ENCODE measurements at places on chromosomes 6 and 20.

- no peak for DNase-seq
These were observed 209.3 kb upstream of the SOX4 start for GRCh38 chr6:21384216-21384615.

DNA sequence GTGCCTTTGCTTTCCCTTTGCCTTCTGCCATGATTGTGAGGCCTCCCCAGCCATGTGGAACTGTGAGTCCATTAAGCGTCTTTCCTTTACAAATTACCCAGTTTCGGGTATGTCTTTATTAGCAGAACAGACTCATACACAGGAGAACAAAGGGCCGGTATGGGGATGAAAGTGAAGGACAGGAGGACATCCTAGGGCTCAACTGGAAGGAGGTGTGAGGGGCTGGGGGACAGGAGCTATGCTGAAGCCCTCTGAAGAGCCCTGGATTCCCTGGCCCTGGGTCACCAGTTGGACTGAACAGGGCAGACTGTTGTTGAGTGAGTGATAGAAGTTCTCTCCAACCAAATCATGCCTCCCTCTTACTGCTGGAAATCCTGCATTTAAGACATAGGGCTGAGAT, 105.8 kb downstream of the SCML4 start:
- DNase-seq: no peak

DNA sequence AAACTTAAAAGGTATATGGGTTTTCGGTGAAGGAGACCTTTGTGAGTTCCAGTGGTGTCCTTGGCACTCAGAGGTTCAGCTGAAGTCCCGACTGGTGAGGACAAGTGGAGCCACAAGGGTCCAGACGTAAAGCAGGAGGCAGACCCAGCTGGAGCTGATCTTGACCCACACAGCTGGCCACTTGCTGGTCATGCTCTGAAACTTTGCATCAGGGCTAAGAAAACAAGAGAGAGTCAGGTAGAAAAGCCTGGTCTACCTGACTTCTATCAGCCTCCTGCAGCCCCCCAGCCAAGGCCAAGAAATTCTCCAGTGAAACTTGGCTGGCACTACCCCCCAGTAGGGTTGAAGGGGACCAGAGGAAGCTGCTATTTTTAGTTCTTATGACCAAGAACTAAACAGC, 21.6 kb downstream of the SERINC3 start:
- DNase-seq: no peak

GRCh38 chr20:35007413-35007812, 51.7 kb downstream of the MYH7B start:
- no peak for DNase-seq

GRCh38 chr6:10725044-10725443, 2.2 kb downstream of the TMEM14C start:
- DNase-seq: no peak

- no peak for DNase-seq
These were observed 137.5 kb upstream of the AGPAT4 start for GRCh38 chr6:161411265-161411944.

- peak; percentile 80 for DNase-seq
These were observed 2.3 kb downstream of the TUBB start for GRCh38 chr6:30722280-30723112.

- peak; percentile 65 for DNase-seq
These were observed 43.1 kb upstream of the SNX9 start for GRCh38 chr6:157779705-157780604.

DNA sequence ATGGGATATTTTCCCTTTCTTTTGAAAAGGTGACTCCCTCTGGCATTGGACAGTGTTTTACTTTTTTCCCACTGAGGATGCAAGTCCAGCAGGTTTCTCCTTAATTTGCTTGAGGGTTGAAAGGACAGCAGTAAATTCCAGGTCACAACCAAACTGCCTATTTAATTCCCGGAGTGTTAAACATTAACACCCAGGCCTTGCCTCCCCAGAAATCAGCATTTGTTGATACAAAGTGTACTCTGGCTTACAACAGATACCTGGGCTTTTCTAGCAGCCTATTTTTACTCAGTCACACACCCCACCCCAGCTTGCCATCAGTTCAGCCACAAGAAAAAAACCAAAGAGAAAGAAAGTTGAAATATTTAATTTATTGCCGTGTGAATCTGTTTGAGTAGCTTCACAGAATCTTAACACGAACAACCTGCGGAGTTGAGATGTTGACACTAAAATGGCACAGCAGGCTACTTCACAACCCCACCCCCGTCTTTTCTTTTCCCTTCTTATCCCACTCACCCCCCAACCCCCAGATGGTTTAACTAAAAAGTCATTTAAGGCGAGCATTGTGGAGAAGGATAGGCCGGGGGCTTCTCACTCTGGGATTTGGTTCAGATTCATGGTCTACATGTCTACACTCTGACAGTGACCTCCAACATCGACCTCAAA, 45.7 kb downstream of the MYLIP start:
- no peak for DNase-seq

DNA sequence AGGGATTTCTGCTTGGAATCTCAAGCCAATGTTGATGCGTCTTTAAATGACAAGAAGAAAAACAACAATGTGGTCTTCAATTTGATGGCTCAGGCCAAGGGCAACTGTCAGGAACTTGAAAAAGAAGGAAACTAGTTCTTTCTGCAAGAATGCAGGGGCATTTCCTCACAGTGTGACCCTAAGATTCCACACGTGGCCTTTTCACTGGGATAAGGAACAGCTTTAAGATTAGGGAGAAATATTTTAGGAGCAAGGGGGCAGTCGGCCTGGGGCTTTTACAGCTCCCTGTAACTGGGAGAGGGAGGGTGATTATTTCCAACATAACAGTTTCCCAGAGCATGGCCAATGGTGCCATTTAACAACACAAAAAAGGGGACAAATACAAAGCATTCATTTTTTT, 39.4 kb upstream of the MRPS10 start:
- no peak for DNase-seq

DNA sequence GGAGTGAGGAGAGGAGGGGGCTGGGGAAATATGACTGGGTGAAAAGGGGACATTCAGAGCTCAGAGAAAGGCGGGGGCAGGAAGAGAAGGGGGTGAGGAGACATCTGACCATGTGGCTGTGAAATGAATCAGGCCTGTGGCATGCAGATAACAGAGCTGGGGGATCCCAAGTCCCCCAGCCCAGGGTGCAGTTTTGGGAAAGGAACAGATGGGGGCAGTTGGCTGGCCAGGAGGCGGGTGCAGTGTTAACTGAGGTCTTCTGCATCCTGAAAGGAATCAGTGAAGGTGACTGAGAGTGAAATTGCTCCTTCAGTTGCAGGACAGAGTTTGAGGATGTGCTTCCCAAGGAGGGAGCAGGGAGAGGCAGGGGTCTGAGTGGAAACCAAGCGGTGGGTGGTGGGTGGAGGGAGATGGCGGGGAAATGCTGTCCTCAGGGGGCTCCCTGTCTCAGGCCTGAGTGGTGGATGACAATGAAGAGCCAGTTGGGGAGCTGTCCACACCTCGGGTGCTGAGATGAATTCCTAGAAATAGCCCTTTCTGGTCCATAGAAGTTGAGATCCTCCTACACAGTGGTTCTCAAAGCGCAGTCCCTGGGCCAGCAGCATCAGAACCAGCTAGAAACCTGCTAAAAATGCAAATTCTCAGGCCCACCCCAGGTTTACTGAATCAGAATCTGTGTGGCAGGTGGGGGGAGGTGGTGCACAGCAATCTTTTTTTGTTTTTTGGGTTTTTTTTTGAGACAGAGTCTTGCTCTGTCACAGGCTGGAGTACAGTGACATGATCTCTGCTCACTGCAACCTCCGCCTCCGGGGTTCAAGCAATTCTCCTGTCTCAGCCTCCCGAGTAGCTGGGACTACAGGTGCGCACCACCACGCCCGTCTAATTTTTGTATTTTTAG, 26.0 kb upstream of the CCDC167 start:
- DNase-seq: peak; percentile 32

- DNase-seq: no peak
These were observed 6.0 kb downstream of the CNPY3 start for GRCh38 chr6:42935322-42935721.

DNA sequence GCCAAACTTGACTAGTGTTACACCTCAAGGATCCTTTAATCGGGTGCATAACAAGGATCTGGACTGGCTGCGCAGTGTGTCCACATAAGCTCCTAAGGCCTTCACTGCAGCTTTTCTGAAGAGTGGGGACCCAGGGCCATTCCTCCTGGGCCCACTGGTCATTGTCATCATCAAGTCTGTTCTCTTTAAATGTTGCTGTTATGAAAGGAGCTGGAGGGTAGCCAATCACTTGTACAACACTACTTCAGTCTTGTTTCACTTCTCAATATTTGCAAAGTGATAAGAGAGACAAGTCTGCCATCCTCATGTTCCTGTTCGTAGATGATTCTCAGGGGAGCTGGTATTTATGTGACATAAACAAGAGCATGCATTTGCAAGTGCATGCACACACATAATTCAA, 149.8 kb downstream of the SYNDIG1 start:
- no peak for DNase-seq

- DNase-seq: no peak
These were observed 48.4 kb downstream of the LRP11 start for GRCh38 chr6:149815788-149816187.

- DNase-seq: no peak
These were observed 22.5 kb downstream of the BRPF3 start for GRCh38 chr6:36219081-36219480.

DNA sequence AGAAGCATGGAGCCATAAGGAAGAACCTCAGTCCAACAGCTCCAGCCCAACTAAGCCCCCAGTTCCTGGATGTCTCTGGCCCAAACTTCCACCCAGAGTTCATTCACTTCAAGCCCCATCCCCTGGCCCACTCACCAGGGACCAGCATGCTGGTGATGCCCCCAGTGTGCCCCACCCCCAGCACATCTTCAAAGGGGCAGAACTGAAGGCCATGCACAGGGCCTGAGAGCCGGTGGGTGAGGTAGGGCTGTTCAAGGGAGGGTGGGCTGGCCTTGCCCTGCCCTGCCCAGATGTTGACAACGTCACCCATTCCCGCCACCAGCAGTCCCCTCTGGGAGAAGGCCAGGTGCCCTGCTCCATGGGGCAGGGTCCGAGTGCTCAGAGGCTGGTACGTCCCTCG, 3.6 kb downstream of the B3GALT4 start:
- DNase-seq: no peak

GRCh38 chr6:12314751-12315150, 24.6 kb downstream of the EDN1 start:
- peak; percentile 78 for DNase-seq

DNA sequence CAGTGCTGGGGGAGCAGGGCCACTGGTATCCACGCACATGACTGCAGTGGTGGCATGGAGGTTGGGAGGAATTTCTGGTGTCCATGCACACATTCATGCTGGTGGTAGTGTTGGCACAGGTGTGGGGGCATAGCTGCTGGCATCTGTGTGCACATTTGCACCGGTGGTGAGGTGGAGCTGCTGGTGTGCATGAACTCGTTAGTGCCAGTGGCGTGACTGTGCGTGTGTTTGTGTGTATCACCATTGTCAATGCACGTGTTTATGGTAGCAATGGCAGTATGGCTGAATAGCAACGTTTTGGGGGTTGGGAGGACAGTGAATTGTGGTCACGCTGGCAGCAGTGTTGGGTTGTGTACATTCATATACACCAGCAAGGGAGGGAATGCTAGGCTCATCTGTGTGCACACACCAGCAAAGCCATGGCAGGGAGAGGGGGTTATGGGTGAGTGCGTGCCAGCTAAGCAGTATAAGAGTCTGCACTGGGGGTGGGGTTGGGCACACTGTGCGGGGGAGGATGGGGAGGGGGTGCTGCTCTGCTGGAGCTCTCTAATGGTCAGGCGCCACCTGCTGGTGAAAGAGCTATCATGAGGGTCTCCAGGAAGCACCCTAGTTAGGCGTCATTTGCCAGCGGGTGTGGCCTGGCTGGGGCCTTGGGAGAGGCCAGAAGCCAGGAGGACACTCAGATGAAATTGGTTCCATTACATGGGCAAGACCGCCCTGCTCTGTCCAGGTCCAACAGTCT, 626.1 kb upstream of the ID4 start:
- no peak for DNase-seq

DNA sequence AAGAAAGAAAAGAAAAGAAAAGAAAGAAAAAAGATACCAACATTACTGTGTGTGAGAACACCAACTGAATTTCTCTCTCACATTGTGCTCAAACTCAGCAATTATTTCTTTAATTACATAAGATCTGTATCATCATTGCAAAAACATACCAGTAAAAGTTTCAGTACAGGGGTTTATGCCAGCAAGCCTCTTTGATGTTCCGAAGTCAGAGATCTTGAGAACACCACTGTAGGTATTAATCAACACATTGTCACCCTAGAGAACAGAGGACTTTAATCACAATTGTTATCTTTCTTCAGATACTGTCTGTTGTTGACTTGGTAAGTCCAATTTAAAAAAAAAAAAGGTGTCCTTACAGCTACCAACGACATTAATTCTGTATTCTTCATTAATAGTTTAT, 60.9 kb upstream of the MAP7 start:
- no peak for DNase-seq

DNA sequence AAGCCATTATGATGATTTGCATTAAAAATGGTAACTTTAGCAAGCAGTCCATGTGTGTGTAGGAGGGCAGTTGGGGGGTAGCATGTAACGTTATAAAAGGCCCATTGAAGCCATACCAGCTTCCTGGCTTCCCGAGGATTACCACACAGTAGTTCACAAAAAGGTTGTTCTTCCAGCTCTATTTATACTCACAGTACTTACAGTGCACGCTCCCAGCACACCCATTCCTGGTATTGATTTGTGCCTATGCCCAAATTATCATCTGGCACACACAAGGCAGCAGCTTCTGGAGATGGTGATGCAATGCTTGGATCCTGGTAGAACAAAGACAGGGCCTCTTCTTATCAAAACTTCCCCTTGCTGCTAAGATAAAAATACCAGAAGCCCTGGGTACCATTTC, 436.8 kb downstream of the HAO1 start:
- peak; percentile 4 for DNase-seq

- no peak for DNase-seq
These were observed 113.2 kb downstream of the ZDHHC14 start for GRCh38 chr6:157494132-157494710.

- DNase-seq: peak; percentile 64
These were observed 268.8 kb downstream of the ARID1B start for GRCh38 chr6:157045831-157046454.

- DNase-seq: peak; percentile 62
These were observed 69.5 kb downstream of the FOXO3 start for GRCh38 chr6:108630050-108630714.

DNA sequence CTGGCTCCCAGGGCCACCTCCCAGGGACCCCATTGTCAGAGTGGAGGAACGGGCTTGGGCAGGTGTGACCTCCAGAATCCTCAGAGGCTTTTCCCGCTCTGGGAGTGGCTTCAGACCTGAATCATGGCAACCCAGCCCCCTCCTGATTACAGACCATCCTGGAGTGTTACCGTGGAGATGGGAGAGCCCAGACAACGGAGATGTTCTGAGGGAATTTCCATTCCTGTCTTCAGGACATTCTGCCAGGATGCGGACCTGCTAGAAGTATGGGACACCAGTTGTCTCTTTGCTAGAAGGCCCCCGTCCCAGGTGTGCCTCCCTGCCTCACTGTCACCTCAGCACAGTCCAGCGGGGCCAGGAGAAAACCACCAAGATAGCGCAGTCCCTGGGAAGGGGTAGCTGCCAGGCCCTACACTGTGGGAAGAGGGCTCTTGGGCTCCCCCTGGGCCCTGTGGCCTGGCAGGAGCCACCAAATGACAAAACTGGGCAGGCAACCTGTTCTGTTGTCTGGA, 109.9 kb downstream of the PSMB1 start:
- no peak for DNase-seq
